HFFc6 (cell line): ENCODE measurements at places on chromosomes 12 and 14. TPM values are rescaled to one million over a fixed set of nuclear protein-coding genes. Genes with fewer than 3 reads are reported as not detected.

DNA sequence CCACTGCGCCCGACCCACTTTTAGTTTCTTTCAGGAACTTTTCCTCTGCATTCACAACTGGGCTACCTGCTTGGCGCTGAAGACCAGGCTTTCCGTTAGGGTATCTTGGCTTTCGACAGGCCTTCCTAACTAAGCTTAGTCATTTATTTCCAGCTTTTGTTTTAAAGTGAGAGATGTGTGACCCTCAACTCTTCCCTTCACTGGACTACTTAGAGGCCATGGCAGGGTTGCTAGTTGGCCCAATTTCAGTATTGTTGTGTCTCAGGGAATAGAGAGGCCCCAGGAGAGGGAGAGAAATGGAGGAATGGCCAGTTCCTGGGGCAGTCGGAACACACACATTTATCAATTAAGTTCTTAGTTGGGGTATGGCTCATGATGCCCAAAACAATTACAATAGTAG is 10.4 kb downstream of the MTA1 start:
- H3K27ac ChIP-seq, result no peak overlapping the region
- H3K4me3 ChIP-seq, result no peak overlapping the region
- peaks cover 15% of the 10 kb centered on the region for H3K4me1 ChIP-seq
- H3K36me3 ChIP-seq, result peaks cover 20% of the 10 kb centered on the region
- H3K27me3 ChIP-seq, result no peaks in the 10 kb centered on the region

GRCh38 chr14:20873370-20874177 is 17.6 kb upstream of the RNASE3 start:
- peaks cover 21% of the 10 kb centered on the region for H3K27me3 ChIP-seq
- H3K4me3 ChIP-seq, result no peak overlapping the region
- H3K36me3 ChIP-seq, result no peaks in the 10 kb centered on the region
- H3K27ac ChIP-seq, result no peak overlapping the region
- H3K4me1 ChIP-seq, result no peaks in the 10 kb centered on the region

DNA sequence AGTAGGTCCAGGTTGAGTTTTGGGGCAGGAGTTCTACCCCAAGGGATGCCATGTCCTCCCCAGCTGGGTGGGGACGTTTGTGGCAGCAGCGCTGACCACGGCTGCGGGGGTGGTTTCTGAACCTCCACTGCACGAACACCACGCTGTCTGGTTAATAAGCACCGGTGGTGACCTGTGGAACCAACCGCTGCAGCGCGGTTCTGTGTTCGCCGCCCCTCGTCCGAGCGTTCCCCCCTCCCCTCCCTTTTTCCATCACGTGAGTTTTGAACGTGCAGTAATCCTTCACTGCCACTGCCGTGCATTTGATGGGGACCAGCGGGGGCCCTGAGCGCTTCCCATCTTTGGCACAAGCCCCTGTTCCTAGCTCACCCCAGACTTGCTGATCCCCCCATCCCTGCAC is 6.4 kb upstream of the ADSS1 start:
- peak overlapping the region; percentile 15; the same call in 1 of the 2 replicates for H3K27ac ChIP-seq
- no peak for DNase-seq
- H3K27me3 ChIP-seq, result 0 out of 2 replicates have a peak, but pooled peaks cover 3% of the 10 kb centered on the region
- H3K36me3 ChIP-seq, result peaks cover 18% of the 10 kb centered on the region

DNA sequence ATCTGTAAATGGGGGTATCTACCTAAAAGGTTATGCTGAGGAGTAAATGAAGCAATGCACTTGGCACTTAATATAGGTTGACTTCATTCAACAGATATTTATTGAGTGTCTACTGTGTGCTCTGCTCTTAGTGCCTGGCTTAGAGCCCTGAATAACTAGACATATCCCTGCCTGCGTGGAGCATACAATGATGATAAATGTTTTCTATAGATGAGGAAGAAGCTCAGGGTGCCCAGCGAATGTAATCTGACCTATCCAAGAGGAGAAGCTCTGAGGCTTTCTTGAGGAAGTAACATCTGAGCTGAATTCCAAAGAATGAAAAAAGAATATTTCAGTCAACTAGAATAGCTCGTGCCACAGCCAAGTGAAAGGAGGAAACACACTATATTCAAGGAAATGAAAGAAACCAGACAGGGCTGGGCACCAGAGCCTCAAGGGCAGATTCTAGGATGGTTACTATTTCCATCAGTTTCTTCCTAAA is 17.9 kb upstream of the HIGD1C start:
- no peak for DNase-seq
- peak overlapping the region; percentile 58 for H3K27ac ChIP-seq
- peaks cover 20% of the 10 kb centered on the region for H3K4me1 ChIP-seq
- H3K4me3 ChIP-seq, result peak overlapping the region; percentile 65

DNA sequence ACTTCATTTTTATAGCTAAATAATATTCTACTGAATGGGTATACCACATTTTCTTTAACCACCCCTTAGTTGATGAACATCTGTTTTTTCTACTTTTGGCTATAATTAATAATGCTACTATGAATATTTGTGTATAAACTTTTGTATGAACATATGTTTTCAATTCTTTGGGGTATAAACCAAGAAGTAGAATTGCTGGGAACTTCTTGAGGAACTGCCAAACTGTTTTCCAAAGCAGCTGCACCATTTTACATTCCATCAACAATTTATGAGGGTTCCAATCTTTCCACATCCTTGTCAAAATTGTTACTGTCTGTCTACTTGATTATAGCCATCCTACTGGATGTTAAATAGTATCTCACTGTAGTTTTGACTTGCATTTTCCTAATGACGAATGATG is 221.8 kb downstream of the PRKD1 start:
- H3K4me1 ChIP-seq, result no peaks in the 10 kb centered on the region
- DNase-seq, result no peak
- H3K4me3 ChIP-seq, result no peak overlapping the region
- H3K27ac ChIP-seq, result no peak overlapping the region

DNA sequence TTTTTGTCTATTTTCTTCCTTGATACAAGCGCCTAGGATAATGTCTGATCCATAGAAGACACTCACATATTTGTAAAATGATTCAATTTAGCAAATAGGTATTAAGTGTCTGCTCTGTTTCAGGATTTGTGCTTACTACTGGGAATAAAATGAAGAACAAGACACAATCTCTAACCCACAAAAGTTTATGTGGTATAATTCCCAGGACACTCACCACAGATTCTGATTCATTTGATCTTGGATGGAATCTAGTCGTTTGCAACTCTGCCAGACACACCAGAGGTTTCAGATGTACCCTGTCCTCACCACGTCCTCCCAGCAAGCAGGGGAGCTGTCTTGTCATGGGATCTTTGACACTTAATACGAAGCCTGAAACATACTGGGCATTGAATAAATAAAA is 208.3 kb downstream of the LRIG3 start:
- no peaks in the 10 kb centered on the region for H3K36me3 ChIP-seq
- peaks cover 9% of the 10 kb centered on the region for H3K4me1 ChIP-seq
- no peak overlapping the region for H3K4me3 ChIP-seq
- H3K27me3 ChIP-seq, result peaks cover 2% of the 10 kb centered on the region; the same call in 1 of the 2 replicates

DNA sequence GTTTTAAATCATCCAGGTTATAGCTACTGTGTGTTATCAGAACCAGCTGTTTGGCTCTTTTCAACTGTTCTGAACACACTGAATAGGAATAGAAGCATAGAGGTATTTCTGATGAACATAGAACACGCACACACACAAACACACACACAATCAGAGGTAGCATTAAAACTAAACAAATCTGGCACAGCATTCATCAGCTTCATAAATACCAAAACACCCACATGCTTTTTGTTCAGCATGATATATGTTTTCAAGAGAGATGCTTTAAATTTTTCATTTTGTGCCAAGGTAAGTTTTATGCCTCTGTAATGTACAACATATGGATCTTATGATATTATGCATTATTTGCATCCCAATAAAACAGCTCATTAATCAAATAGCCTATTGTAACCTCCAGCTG is 208.6 kb downstream of the GALC start:
- H3K27me3 ChIP-seq, result no peaks in the 10 kb centered on the region
- no peak overlapping the region for H3K4me3 ChIP-seq
- H3K27ac ChIP-seq, result no peak overlapping the region
- DNase-seq, result no peak

DNA sequence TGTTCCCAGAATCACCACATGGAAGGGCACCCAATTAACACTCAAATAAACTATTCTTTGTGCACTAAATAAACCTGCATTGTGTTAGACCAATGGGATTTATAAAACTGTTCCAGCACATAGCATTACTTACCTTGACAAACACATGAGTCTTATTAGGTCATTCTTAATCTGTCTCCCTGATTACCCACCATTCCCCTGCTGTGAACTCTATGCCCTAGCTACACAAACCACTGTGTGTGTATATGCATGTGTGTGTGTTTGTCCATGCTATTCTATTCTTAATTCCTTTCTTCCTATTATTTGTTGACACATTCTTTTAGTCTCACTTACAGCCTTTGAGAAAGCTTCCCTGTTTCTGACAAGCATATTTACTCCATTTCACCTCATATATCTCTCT is 303.6 kb upstream of the GARIN6 start:
- DNase-seq, result no peak
- H3K36me3 ChIP-seq, result no peaks in the 10 kb centered on the region
- no peak overlapping the region for H3K27ac ChIP-seq
- H3K4me3 ChIP-seq, result no peak overlapping the region
- no peaks in the 10 kb centered on the region for H3K27me3 ChIP-seq

DNA sequence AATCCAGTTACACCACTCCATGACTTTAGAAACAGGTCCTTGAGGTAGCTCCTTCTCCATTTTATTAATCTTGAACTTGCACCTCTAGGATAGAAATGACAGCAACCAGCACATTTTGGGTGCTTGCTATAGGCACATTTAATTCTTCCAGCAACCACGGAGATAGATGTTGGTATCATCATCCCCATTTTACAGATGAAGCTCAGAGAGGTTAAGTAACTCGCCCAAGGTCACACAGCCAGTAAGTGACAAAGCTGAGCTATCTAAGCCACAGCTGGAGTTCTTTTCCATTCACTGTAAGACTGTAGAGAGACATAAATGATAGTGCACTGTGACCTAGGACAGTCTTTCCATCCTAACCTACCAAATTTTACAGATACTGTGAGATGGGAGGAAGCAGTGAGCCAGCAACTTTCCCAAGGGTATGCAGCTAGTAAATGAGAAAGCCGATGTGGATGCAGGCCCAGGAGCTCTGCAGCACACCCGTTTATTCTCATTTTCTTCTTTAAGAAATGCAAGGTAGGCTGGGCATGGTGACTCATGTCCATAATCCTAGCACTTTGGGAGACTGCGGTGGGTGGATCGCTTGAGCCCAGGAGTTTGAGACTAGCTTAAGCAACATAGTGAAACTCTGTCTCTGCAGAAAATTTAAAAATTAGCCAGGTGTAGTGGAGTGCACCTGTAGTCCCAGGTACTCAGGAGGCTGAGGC is 103.2 kb downstream of the TBX5 start:
- peaks cover 26% of the 10 kb centered on the region for H3K4me1 ChIP-seq
- H3K36me3 ChIP-seq, result no peaks in the 10 kb centered on the region
- DNase-seq, result no peak
- no peak overlapping the region for H3K27ac ChIP-seq
- H3K27me3 ChIP-seq, result peaks cover 8% of the 10 kb centered on the region

- no peak overlapping the region for H3K4me3 ChIP-seq
- peaks cover 36% of the 10 kb centered on the region; the same call in 1 of the 2 replicates for H3K36me3 ChIP-seq
- no peaks in the 10 kb centered on the region for H3K4me1 ChIP-seq
- DNase-seq, result no peak
- peaks cover 2% of the 10 kb centered on the region; the same call in 1 of the 2 replicates for H3K27me3 ChIP-seq
Measured at GRCh38 chr12:112066566-112066965, 42.0 kb downstream of the NAA25 start.

- H3K4me1 ChIP-seq, result peaks cover 78% of the 10 kb centered on the region
- peak overlapping the region; percentile 86 for H3K4me3 ChIP-seq
- peak overlapping the region; percentile 96 for H3K27ac ChIP-seq
- peaks cover 48% of the 10 kb centered on the region for H3K36me3 ChIP-seq
- DNase-seq, result peak; percentile 5
Measured at GRCh38 chr12:46522071-46522470, 149.5 kb upstream of the SLC38A2 start.

GRCh38 chr12:44510510-44510909 is 365.6 kb downstream of the NELL2 start:
- H3K27me3 ChIP-seq, result no peaks in the 10 kb centered on the region
- no peak overlapping the region for H3K27ac ChIP-seq
- H3K36me3 ChIP-seq, result no peaks in the 10 kb centered on the region; the same call in 1 of the 2 replicates
- no peaks in the 10 kb centered on the region for H3K4me1 ChIP-seq

DNA sequence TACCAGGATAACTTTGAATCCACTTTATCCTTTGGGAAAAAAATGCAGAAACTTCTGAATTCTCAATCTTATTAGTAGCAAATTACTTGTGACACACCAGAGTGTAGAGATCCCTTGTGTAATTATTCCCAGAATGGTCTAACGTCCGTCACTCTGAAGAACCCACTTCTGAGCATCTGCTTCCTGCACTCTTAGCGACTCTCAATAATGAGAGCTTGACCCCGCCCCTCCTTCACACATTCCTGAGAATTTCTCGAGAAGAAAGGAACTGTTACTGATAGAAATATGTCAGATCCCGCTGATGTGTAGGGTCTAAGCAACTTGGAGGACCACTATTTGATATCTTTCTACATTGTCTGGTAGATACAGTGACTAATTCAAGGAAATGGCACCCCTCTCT is 218.3 kb upstream of the PDZRN4 start:
- H3K36me3 ChIP-seq, result no peaks in the 10 kb centered on the region
- H3K27ac ChIP-seq, result no peak overlapping the region
- H3K4me3 ChIP-seq, result no peak overlapping the region
- no peak for DNase-seq
- no peaks in the 10 kb centered on the region; the same call in 1 of the 2 replicates for H3K27me3 ChIP-seq

DNA sequence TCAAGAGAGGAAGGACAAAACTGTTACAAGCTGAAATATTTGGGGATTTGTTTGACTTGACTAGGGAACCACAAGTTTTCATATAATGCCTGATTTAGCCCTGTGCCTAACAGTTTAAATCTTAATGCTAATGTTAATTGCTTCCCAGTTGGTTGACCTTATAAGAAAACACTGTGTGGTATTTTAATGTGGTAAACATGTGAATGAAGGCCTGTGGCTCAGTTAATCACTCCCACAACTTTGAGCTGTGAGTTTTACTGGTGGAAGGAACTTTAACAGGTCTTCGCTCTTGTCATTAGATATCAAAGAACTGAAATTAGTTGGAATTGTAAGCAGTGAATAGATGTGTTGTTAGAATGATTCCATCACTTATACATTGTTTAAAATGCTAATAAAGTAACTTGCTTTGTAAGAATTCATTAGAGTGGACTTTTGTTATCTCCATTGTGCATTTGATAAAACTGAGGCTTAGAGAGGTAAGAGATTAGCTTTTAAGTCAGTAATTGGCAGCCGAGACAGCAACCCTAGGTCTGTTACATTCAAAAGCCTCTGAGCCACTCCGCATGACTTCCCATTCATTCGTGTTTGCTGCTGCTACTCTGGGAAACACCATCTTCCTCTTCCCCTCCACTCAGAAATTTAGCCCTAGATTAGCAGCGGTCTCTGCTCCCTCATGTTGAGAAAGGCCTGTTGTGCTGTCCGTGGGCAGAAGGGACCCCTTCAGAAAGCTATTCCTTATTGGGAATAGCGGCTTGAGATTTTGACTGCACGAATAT is 1.0 kb upstream of the TBK1 start:
- no peak for DNase-seq
- H3K27ac ChIP-seq, result peak overlapping the region; percentile 96
- peaks cover 8% of the 10 kb centered on the region for H3K27me3 ChIP-seq
- peaks cover 25% of the 10 kb centered on the region for H3K36me3 ChIP-seq
- peak overlapping the region; percentile 98 for H3K4me3 ChIP-seq

FBXO21 gene
- 27.5 to 31.3 TPM (median 31.1 TPM) in 3 replicates for total RNA-seq

COX8C gene
- not detected in 3 replicates for total RNA-seq

GALNT8 gene
- not detected in 3 replicates for total RNA-seq

LTBR gene
- total RNA-seq, result 97.5 to 127 TPM (median 116 TPM) in 3 replicates

LPAR5 gene
- total RNA-seq, result not detected in 3 replicates

B3GNT4 gene
- total RNA-seq, result not detected in 3 replicates

CCDC38 gene
- not detected in 3 replicates for total RNA-seq

AREL1 gene
- total RNA-seq, result 36.7 to 42.8 TPM (median 38.6 TPM) in 3 replicates

AGAP2 gene
- total RNA-seq, result 0.08 to 0.14 TPM (median 0.09 TPM) in 3 replicates

TRIAP1 gene
- total RNA-seq, result 37.9 to 44.6 TPM (median 44.4 TPM) in 3 replicates

SLC8A3 gene
- not detected in 3 replicates for total RNA-seq

KCNJ8 gene
- 0.44 to 7.9 TPM (median 1.5 TPM) in 3 replicates for total RNA-seq

P2RX7 gene
- total RNA-seq, result 0.10 to 0.21 TPM (median 0.17 TPM) in 3 replicates
